Cerebellum (tissue), 4 donors: ENCODE measurements at places on chromosomes 6 and 20. TPM values are rescaled to one million over a fixed set of nuclear protein-coding genes. Genes with fewer than 3 reads are reported as not detected.

DNA sequence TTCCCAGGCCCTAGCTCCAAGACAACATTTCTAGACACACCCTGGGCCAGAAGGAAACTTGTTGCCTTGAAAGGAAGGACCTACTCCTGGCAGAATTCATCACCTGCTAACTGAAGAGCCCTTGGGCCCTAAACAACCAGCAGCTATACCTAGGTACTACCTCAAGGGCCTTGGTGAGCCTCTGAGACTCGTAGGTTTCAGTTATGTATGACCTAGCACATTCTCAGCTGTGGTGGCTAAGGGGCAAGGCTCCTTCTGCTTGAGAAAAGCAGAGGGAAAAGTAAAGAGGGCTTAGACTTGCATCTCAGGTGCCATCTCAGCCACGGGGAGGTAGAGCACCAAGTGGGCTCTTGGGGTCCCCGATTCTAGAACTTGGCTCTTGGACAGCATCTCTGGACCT lies 132.3 kb upstream of the NHSL1 start:
- DNase-seq = no peak

GRCh38 chr6:125431971-125432370 lies 130.2 kb upstream of the HDDC2 start:
- DNase-seq = no peak

DNA sequence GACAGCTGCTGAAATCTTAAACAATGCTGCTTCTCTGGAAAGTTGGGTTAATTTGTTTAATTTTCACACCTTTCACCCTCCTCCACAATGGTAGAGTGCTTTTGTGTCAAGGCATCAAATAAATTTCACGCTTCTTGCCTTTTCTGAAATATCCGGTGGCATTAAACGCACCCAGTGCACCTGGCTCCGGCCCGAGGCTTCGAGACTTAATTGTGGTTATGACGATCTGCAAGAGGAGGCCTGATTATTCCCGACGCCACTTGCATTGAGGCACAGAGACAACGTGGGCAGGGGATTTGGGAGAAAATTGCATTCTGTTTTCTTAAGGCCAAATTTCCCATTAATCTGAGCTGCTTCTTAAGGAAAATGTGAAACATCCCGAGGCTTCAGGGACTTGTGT lies 152.2 kb downstream of the CDH4 start:
- no peak for DNase-seq

- DNase-seq = no peak
These were observed 67.9 kb upstream of the EEF1E1 start for GRCh38 chr6:8170245-8170644.

The REM1 gene
- total RNA-seq = not detected

The HLA-DQA1 gene
- not detected for total RNA-seq

- DNase-seq = no peak
These were observed 1.8 kb upstream of the CCN2 start for GRCh38 chr6:131952886-131953509.

GRCh38 chr6:90483116-90483839 lies 103.6 kb downstream of the MAP3K7 start:
- DNase-seq = no peak

The PSMB9 gene
- total RNA-seq = 1.4 TPM

- no peak for DNase-seq
These were observed 135.4 kb upstream of the GGTLC1 start for GRCh38 chr20:24124003-24124402.

GRCh38 chr6:355373-356208 lies 36.0 kb upstream of the IRF4 start:
- DNase-seq = no peak

The SCUBE3 gene
- total RNA-seq = 2.5 TPM

The UNC5CL gene
- total RNA-seq = 0.64 TPM

DNA sequence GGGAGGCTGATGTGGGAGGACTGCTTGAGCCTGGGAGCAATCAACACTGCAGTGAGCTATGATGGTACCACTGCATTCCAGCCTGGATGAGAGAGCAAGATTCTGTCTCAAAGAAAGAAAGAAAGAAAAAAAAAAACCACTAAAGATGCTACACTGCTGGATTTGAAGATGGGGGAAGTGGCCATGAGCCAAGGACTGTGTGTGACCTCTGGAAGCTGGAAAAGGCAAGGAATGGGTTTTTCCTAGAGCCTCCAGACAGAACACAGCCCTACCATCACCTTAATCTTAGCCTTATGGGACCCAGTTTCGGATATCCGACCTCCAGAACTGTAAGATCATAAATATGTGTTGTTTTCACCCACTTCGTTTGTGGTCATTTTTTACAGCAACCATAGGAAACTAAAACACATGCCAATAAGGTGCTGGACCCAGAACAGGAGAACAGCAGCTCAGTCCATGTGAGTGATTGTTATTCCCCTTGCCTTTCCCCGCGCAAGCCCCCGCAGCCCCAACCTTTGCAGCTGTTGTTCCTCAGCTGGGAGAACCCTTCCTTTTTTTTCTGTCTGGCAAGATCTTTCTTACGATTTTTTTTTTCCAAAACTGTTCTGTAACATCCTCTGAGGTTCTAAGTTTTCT lies 11.1 kb upstream of the VAPB start:
- no peak for DNase-seq

GRCh38 chr6:4103929-4104328 lies 25.0 kb upstream of the FAM217A start:
- peak; percentile 61 for DNase-seq

- DNase-seq = no peak
These were observed 244.9 kb downstream of the HIVEP2 start for GRCh38 chr6:142700032-142700431.

DNA sequence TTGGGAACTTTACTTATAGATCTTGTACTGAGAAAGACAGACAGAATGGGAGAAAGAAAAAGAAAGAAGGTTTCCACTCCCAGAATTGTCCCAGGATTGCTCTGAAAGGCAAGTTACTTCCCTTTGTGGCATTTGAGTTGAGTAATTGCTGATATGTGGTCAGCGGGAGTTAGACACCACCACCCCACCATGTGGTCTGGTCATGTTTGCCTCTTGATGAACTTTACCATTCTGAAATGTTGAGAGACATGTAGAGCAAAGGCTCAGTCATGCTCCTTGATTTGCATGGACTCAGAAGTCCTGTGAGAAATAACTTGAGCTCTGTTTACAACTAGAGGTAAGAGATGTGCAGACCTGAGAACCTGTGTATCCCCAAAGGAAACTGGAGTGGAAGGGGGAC lies 17.1 kb downstream of the TCF21 start:
- DNase-seq = no peak

The PRDM1 gene
- total RNA-seq = 0.45 TPM

DNA sequence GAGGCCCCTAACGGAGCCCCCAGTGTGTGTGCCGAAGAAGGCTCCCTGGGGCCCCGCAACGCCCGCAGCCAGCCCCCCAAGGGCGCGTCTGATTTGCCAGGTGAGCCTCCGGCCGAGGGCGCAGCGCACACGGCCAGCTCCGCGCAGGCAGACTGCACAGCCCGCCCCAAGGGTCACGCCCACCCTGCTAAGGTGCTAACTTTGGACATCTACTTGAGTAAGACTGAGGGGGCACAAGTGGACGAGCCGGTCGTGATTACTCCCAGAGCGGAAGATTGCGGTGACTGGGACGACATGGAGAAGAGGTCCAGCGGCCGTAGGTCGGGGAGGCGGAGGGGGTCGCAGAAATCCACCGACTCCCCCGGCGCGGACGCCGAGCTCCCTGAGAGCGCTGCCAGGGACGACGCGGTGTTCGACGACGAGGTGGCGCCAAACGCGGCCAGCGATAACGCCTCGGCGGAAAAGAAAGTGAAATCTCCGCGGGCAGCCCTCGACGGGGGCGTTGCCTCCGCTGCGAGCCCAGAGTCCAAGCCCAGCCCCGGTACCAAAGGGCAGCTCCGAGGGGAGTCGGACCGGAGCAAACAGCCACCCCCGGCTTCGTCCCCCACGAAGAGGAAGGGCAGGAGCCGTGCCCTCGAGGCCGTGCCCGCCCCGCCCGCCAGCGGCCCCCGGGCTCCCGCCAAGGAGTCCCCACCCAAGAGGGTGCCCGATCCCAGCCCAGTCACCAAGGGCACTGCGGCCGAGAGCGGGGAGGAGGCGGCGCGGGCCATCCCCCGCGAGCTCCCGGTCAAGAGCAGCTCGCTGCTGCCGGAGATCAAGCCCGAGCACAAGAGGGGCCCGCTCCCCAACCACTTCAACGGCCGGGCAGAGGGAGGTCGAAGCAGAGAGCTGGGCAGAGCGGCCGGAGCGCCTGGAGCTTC lies 117.0 kb downstream of the RTN4IP1 start:
- DNase-seq = no peak

- no peak for DNase-seq
These were observed 126.4 kb downstream of the SCML4 start for GRCh38 chr6:107697682-107698081.

GRCh38 chr6:111872401-111873177 lies 663 bp downstream of the FYN start:
- peak; percentile 60 for DNase-seq

DNA sequence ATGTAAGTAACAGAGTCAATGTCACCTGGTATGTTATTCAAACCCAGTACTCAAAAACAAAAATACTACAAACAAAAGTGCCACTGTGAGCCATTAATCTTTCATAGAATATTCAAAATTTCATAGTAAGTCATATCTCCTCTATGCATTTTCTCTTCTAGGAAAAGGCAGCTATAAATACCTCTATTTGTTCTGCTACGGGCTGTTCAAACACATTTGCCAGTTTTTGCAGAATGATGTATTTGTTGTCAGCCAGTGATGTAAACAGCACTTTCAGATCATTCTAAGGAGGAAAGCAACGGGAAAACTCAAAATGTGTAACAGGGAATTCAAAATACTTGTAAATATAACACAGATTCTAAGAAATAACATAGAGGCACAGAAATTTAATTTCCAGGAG lies 388.2 kb downstream of the SYNE1 start:
- no peak for DNase-seq

DNA sequence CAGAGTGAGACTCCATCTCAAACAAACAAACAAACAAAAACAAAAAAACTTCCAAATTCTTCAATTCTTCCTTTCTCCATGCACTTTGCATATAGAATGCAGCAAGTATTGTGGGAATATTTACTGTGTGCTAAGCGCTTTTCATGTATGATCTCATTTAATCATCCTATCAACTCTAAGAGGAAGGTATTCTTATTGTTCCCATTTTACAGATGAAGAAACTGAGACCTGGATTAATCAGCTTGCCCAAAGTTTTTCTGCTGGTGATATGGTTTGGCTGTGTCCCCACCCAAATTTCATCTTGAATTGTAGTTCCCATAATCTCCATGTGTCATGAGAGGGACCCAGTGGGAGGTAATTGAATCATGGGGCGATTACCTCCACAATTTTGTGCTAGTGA lies 56.6 kb upstream of the KCNG1 start:
- DNase-seq = no peak
